ENCODE measurements at places on chromosomes 13 and 19.

GRCh38 chr19:49730166-49730565 is 32.9 kb downstream of the TSKS start:
- no peak for DNase-seq

DNA sequence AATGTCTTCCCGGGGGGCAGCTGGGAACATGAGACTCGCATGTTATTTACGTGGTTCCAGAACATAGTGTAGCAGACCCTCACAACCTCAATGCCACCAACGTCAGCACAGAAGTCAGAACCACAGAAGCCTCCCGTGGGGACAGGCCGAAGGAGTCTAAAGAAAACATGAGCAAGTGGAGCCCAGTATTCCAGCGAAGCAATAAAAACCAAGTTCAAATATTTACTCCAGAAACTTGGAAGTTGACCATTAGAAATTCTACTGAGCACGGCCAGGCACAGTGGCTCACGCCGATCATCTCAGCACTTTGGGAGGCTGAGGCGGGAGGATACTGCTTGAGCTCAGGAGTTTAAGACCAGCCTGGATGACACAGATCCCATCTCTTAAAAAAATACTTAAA is 17.9 kb upstream of the ATP8B3 start:
- DNase-seq: no peak

DNA sequence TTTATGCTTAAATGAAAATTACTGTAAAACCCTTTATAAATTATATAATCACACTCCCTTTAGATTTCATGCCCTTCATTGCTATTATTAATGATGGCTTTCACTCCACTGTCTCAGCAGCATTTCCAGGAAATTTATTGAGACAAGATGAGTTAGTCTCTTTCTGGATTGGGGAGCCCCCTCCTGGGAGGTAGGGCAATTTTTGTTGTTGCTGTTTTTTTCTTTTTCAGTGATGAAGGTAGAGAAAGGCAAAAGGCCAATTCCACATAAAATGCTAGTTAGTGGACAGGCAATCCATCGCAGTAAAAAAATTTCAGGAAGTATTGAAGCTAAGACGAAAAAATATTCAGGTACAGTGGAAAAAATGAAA is 80.2 kb downstream of the TEX26 start:
- no peak for DNase-seq

- peak; percentile 90 for DNase-seq
Observed at GRCh38 chr19:18416778-18417249, 2.4 kb upstream of the SSBP4 start.

GRCh38 chr13:101618440-101619187 is 166.1 kb downstream of the ITGBL1 start:
- DNase-seq: no peak

DNA sequence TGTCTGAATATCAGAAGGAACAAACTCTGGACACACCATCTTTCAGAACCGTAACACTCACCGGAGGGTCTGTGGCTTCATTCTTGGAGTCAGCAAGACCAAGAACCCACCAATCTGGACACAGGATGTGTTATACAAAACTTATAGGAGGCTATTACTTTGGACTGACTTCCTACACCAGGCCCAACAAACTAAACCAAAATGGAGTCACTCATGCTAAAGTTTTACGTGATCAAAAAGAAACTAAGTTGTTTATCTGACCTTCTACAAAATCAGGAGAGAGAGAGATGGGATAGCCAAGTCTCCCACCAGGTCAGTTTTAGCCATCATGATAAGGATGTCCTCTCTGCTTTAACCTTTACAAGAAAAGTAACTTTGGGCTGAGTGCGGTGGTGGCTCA is 3.2 kb upstream of the RAB11B start:
- DNase-seq: no peak

GRCh38 chr13:23515116-23515515 is 55.1 kb upstream of the TNFRSF19 start:
- no peak for DNase-seq

GRCh38 chr13:43650882-43651281 is 135.9 kb downstream of the ENOX1 start:
- no peak for DNase-seq

GRCh38 chr13:36666477-36667229 is 7.2 kb upstream of the SERTM1 start:
- no peak for DNase-seq

DNA sequence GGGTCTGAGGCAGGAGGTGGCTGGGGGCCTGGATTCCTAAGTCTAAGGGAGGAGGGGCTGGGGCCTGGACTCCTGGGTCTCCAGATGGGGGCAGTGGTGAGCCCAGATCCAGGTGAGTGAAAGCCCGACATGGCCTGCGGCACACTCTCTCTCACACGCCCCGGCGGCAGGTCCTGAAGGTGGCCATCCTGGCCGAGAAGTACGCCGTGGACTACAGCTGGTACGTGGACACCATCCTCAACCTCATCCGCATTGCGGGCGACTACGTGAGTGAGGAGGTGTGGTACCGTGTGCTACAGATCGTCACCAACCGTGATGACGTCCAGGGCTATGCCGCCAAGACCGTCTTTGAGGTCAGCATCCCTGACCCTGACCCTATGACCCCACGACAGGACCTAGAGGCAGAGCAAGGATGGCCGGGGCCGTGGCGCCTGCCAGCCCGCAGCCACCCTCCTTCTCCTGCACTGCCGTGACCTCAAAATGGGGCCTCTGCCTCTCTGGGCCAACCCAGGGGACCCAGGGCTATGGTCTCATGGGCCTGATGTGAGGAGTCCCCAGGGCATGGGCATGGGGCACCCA is 13.2 kb downstream of the FUZ start:
- DNase-seq: no peak

- DNase-seq: no peak
Observed at GRCh38 chr19:4742723-4743646, 19.3 kb upstream of the DPP9 start.

DNA sequence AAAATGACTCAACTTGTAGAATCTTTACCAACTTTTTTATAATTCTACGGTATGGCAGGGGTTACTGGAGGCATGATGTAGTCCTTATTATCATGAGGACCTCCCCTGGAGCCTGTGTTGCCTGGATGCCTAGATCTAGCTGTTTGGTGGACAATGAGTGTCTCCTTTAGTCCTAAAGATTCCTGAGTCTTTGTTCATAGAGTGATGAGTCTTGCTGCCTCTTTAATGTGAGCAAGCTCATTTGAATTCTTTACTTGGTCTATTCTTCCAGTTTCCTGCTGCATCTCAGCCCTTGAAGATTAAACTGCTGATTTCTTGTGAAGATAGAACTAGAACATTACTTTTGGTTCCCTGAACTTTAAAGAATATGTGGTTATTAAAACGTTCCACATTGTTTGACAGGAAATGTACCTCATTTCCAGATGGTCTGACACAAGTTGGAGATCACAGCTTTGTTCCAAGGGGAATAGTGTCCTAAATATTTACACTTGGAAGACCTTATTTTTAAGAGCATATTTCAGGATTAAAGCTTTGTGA is 51.9 kb downstream of the SLAIN1 start:
- DNase-seq: no peak

- no peak for DNase-seq
Observed at GRCh38 chr13:85685436-85685835, 113.8 kb downstream of the SLITRK6 start.

- DNase-seq: no peak
Observed at GRCh38 chr13:26716984-26717383, 43.6 kb downstream of the GPR12 start.

All from CD8-positive, alpha-beta T cell (primary cell).